ENCODE measurements at places on chromosomes 12 and 14. TPM values are rescaled to one million over a fixed set of nuclear protein-coding genes. Genes with fewer than 3 reads are reported as not detected.

Gene ASCL1
- not detected for total RNA-seq

Gene NUDT14
- total RNA-seq = 15.9 TPM

Gene E2F7
- total RNA-seq = 1.7 TPM

Gene TPH2
- total RNA-seq = 3.9 TPM

Gene CD163L1
- 24.8 TPM for total RNA-seq

Gene ALDH1L2
- 20.0 TPM for total RNA-seq

Gene KRT2
- 0.48 TPM for total RNA-seq

Gene PIWIL1
- total RNA-seq = 1.4 TPM

Gene ACVRL1
- total RNA-seq = 37.6 TPM

Gene HPD
- total RNA-seq = not detected

All from umbilical cord (tissue), 2 donors.